ENCODE measurements at places on chromosomes 7 and 10. TPM values are rescaled to one million over a fixed set of nuclear protein-coding genes. Genes with fewer than 3 reads are reported as not detected.

DNA sequence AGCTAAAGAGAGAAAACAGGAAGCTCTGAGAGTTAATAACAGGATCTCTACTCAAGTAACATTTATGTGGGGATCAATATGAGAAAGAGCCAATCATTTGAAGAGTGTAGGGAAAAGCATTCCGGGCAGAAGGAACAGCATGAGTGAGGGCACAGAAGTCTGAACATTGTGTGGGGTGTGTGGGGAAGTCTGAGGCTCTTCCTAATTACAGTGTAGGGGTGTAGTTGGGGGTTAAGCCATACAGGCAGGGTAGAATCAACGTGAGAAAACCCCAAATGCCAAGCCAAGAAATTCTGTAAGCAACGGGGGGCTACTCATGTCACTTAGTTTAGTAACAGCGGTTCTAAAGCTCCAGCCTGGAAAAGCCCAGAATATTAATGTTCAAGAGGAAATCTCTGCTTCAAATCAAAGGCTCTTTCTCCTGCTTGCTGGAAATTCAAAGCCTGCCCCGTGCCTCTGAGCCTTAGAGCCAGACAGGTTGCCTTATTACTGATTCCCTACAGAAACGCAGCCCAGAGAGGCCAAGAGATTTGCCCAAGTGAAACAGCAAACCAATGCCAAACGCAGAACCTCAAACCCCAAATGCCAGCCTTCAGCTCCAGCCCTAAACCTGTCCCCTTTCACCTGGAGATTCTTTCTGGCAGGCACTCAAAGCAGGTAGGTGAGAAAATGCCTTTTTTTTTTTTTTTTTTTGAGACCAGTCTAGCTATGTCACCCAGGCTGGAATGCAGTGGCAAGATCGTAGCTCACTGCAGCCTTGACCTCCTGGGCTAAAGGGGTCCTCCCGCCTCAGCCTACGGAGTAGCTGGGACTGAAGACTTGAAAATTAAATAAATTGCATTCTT, 36.1 kb downstream of the DNAJB12 start:
- no peaks in the 10 kb centered on the region for H3K27me3 ChIP-seq
- peaks cover 73% of the 10 kb centered on the region for H3K4me1 ChIP-seq
- H3K27ac ChIP-seq = peak overlapping the region; percentile 95
- peak overlapping the region; percentile 47 for H3K4me3 ChIP-seq
- H3K36me3 ChIP-seq = no peaks in the 10 kb centered on the region

DNA sequence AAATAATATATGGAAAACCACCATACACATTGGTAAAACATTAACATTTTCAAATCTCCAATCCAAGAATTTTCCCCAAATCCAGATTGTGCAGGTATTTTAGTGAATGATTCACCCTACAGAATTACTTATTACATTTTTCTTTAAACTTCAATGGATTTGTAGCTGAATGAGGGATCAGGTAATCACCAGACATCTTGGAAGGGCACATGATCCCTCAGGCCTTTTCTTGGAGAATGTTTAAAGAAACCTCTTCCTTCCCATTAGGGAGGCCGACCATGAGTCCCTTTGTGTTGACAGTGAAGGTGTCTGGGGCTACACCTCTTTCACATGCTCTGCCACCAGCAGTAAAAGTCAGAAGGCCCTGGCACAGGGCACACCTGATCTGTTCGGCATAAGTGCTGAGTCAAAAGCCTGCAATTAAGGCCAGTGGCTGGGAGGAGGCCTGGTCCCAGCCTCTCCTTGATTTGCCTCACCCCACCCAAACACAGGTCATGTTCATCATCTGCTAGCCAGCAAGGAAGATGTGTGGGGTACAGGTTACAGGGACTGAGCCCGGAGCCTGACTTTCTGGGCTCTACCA, 207.7 kb downstream of the SNX10 start:
- H3K4me3 ChIP-seq = no peak overlapping the region
- H3K27me3 ChIP-seq = no peaks in the 10 kb centered on the region
- no peak for DNase-seq
- no peaks in the 10 kb centered on the region for H3K4me1 ChIP-seq
- no peak overlapping the region for H3K27ac ChIP-seq

DNA sequence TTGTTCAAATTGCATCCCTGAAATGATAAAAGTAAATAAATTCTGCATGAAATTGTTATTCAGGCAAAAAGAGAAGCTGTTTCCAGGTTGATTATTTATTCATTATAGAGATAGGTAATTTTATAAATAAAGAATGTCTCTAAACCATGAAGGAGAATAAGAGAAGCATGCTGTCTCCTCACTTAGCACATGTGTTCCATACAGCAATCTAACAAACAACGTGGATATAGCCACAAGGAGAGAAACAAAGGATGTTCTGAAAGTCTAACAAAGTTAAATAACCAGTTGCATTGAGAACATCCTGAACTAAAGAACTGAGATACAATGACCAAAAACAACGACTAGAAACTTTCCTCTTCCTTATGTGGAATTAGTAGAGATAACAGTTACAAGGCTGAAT, 50.8 kb downstream of the NEBL start:
- no peak overlapping the region for H3K27ac ChIP-seq
- H3K4me1 ChIP-seq = no peaks in the 10 kb centered on the region
- H3K36me3 ChIP-seq = no peaks in the 10 kb centered on the region
- DNase-seq = no peak
- no peak overlapping the region for H3K4me3 ChIP-seq

The RASA4B gene
- total RNA-seq = 8.6 TPM

The BMPER gene
- 7.0 TPM for total RNA-seq

The PRRT4 gene
- total RNA-seq = not detected
